ENCODE measurements at places on chromosomes 5 and 9. TPM values are rescaled to one million over a fixed set of nuclear protein-coding genes. Genes with fewer than 3 reads are reported as not detected.
A peak's percentile ranks its signal among the peaks of the same experiment; 100 is the strongest.

ST8SIA4 gene
- total RNA-seq = 82.3 TPM

PLAC8L1 gene
- total RNA-seq = 0.74 TPM

- H3K4me1 ChIP-seq = peaks cover 20% of the 10 kb centered on the region
- DNase-seq = no peak
- peaks cover 9% of the 10 kb centered on the region for H3K36me3 ChIP-seq
These were observed 14.3 kb downstream of the ZBTB34 start for GRCh38 chr9:126874546-126875314.

DNA sequence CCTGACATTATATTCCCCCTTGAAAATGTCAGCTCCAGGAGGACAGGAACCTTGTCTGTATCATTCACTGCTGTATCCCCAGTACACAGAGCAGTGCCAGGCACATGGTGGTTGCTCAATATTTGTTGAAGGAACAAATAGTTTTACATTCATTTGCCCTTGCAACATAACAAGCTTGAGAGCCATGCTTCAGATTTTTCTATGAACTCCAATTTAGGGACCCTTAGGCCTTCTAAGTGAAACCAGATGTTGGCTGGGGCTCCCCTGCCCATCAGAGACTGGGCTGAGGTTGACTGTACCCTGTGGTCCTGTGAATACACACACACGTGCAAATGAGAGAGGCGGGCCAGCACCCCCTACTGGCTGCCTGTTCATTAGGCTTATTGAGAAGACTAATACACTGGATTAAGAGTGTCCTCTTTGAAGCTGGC lies 214.9 kb upstream of the WWC1 start:
- no peak overlapping the region for H3K27ac ChIP-seq
- DNase-seq = no peak
- H3K27me3 ChIP-seq = peaks cover 4% of the 10 kb centered on the region
- no peak overlapping the region for H3K4me3 ChIP-seq

DNA sequence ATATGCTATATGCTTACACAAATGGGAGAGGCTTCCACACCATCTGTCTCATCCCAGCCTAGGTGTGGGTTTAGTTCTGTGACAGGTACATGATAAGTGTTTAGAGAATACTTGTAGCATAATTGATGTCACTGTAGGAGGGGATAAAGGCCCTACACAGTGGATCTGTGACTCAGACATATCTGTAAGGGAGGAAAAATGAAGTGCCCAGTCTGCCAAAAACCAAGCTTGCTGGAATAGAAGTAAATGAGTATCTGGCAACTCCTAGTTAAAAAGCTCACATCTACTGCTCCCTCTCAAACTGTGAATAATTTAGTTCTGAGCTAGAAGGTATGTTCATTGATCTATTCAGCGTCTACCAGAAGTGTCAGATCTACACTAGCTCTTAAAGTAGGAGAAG lies 38.9 kb upstream of the FAM174A start:
- DNase-seq = no peak
- H3K4me3 ChIP-seq = no peak overlapping the region
- no peak overlapping the region for H3K27ac ChIP-seq
- H3K27me3 ChIP-seq = no peaks in the 10 kb centered on the region
- H3K4me1 ChIP-seq = no peaks in the 10 kb centered on the region
- H3K36me3 ChIP-seq = no peaks in the 10 kb centered on the region

- H3K4me1 ChIP-seq = peaks cover 20% of the 10 kb centered on the region
- H3K4me3 ChIP-seq = peak overlapping the region; percentile 69
- H3K27ac ChIP-seq = no peak overlapping the region
- peaks cover 69% of the 10 kb centered on the region for H3K27me3 ChIP-seq
These were observed 789 bp downstream of the SEMA6A start for GRCh38 chr5:116573702-116574366.

- H3K36me3 ChIP-seq = no peaks in the 10 kb centered on the region
- no peak for DNase-seq
- H3K4me3 ChIP-seq = no peak overlapping the region
- no peak overlapping the region for H3K27ac ChIP-seq
- no peaks in the 10 kb centered on the region for H3K27me3 ChIP-seq
- H3K4me1 ChIP-seq = no peaks in the 10 kb centered on the region
These were observed 186.2 kb upstream of the GRAMD2B start for GRCh38 chr5:126236994-126237393.

DNA sequence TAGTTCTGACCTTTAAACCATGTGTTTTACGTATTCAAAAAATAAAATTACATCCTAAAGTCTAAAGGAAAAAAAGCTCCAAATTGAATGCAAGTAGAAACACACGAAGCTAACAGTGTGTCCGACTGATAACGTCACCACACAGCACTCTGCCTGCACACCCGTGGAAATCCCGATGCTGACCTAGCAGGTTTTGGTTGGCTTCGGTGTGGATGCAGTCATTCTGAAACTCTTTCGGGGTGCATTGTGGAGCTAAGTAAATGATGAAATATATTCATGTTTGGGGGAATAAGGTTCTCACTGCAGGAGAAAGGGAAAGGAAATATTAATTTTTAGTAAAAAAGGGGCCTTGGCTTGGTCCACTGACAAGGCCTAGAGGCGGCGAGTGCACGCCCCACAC lies 2.0 kb downstream of the RASGEF1C start:
- peak overlapping the region; percentile 5 for H3K4me3 ChIP-seq
- no peak overlapping the region for H3K27ac ChIP-seq
- peaks cover 25% of the 10 kb centered on the region for H3K27me3 ChIP-seq
- DNase-seq = no peak

GRCh38 chr5:150190503-150190979 lies 679 bp downstream of the SLC6A7 start:
- peaks cover 33% of the 10 kb centered on the region for H3K27me3 ChIP-seq
- no peaks in the 10 kb centered on the region for H3K4me1 ChIP-seq
- H3K27ac ChIP-seq = no peak overlapping the region
- H3K36me3 ChIP-seq = no peaks in the 10 kb centered on the region
- H3K4me3 ChIP-seq = no peak overlapping the region

ZFYVE16 gene
- total RNA-seq = 11.4 TPM

DNA sequence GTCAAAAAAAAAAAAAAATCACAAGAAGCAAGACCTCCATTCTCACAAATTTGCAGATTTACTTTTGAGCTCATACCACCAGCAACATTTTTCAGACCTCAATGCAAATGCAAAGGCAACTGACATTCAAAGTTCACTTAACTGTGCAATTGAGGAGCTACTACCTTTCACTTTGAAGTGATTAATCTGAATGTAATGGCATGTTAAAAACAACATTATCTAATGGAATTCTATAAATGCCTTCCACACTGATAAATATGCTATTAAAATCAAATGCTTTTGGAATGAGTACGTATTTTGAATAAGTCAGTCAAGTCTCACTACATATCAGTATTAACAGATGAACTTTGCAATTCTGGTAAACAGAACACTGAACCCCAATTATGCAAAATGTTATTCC lies 32.3 kb downstream of the UBQLN1 start:
- no peak for DNase-seq
- no peak overlapping the region for H3K4me3 ChIP-seq
- peaks cover 10% of the 10 kb centered on the region for H3K4me1 ChIP-seq
- H3K27ac ChIP-seq = no peak overlapping the region

DNA sequence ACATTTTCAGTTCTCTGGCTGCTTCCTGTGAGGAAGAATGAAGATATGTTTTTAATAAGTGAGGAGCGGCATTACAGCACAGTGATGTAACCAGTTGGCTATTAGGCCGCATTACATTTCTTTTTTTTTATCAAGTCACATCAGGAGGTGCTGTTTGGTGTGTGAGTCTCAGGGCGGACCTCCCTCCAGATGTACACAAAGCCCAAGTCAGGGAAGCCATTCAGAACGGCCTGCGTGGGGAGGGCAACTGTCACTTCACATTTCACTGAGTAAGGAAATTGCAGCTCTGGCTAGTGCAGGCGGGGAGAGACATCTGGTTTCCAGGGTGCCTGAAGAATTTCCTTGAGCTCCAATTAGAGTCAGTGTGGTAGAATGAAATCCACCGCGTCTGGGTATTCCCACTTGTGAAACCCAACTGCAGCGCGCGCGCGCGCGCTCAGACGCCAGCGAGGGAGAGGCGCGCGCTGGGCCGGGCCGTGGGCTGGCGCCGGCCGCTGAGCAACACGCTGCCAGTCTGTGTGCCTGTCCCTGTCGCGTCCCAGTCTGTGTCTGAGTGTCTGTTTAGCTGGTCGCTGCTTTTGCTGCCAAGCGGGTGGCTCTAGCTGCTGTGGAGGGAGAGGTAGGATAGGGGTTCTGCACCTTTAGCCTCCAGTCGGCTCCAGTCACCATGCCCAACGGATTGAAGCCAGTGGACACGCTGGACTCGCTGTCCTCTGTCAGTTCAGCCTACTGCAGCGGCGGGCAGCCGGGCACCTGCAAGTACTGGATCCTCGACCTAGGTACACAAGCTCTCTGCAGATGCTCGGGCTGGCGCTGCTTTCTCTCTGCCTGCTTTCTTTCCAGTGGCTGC lies 140.8 kb upstream of the OTULINL start:
- no peak overlapping the region for H3K4me3 ChIP-seq
- H3K36me3 ChIP-seq = peaks cover 3% of the 10 kb centered on the region
- no peak for DNase-seq
- peaks cover 29% of the 10 kb centered on the region for H3K4me1 ChIP-seq
- no peak overlapping the region for H3K27ac ChIP-seq

- H3K36me3 ChIP-seq = no peaks in the 10 kb centered on the region
- H3K27me3 ChIP-seq = no peaks in the 10 kb centered on the region
- no peak overlapping the region for H3K4me3 ChIP-seq
These were observed 387.3 kb downstream of the YTHDC2 start for GRCh38 chr5:113900816-113901215.

Data from activated T-helper 2 cell treated with anti-CD3 and anti-CD28 coated beads, Interferon-gamma antibody, Interleukin-2, Interleukin-4, amounts not matched to agents 10 μg/mL and 5 μg/mL and 100 μg/mL, durations not matched to agents 14 hours and 24 hours and 36 hours (primary cell).